Activated naive CD4-positive, alpha-beta T cell treated with anti-CD3 and anti-CD28 coated beads, Interleukin-2, amount 50 U/mL, for 16 hours (primary cell): ENCODE measurements at places on chromosomes 3 and 15.

DNA sequence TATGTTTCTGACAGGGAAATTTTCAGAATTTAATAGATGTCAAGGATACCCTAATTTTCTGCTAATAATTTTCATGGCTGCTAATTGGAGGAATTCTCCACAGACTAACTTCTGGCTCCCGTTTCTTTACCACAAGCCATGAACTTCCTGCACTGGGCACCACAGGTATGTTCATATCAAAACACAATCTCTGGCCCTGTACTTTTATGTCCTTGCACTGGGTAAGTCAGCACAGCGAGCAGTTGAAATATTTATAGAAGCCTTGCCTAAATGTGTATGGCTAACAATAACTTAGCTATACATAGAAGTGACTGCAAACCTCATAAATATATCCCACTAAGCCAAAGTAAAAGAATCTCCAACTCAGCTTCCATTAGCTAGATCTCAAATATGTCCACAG lies 246.9 kb downstream of the ZIC1 start:
- DNase-seq = no peak

GRCh38 chr15:76206325-76206976 lies 104.8 kb downstream of the ETFA start:
- DNase-seq = no peak

- DNase-seq = no peak
These were observed 494.0 kb upstream of the NR2F2 start for GRCh38 chr15:95836536-95836935.

GRCh38 chr15:77327168-77327567 lies 92.7 kb downstream of the PEAK1 start:
- DNase-seq = no peak

GRCh38 chr15:69766156-69766555 lies 313.5 kb downstream of the RPLP1 start:
- DNase-seq = no peak

DNA sequence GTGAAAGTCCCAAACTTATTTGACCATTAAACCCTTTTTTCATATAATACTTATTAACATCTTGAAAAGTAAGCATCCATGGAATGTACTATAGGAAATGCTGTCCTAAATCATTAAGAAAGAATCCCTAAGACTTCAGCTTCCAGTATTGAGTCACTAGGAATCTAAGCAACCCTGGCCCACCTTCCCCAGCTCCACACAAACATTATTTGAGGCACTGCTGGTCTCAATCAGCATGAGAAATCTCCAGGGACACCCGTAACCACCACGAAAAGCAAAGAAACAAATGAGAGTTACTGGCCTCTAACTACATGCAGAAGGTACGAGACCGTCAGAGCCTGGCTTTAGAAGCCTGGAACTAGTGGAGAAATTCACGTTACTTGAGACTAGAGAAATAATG lies 68.2 kb downstream of the POLQ start:
- DNase-seq = no peak

DNA sequence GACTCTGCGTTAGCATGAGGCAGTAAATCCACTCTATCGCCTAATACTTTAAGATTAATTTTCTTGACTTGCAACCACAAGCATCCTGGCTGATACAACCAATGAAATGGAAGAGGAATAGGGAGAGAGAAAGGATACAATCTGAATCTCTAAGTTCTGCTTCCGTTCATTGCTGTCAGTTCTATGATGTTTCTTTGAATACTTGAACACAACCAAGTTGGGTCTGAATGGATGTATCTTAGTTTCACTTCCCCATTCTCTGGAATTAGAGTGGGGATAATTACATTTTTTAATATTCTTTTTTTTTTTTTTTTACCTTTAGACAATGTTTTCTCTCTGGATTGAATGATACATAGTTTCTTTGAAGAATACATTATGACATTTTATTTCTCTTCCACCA lies 22.9 kb downstream of the PDE8A start:
- no peak for DNase-seq

DNA sequence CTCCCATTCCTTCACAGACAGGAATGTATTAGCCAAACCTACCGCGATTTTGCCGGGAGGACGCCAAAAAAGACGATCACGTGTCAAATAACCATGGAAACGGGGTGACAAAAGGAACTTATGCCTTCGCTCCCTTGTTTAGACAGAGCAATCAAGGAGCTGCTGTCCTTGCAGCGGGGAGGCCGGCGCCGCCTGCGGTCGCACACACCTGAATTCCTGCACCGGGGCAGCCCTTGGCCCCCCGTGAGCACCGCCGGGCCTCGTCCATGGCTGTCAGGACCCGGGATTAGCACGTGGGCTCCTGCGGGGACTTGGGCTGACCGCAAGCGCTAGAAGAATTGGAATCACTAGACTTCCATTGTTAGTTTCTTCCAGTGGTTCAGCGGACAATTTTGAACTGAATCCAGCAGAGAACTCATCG lies 193.1 kb downstream of the SHQ1 start:
- no peak for DNase-seq
